ENCODE measurements at places on chromosomes 5 and 9. TPM values are rescaled to one million over a fixed set of nuclear protein-coding genes. Genes with fewer than 3 reads are reported as not detected.

GRCh38 chr9:16721972-16722371, 148.5 kb downstream of the BNC2 start:
- no peak for DNase-seq

Gene CAMK4
- polyA plus RNA-seq, result 3.2 TPM

Gene CARD9
- 0.93 TPM for polyA plus RNA-seq

DNA sequence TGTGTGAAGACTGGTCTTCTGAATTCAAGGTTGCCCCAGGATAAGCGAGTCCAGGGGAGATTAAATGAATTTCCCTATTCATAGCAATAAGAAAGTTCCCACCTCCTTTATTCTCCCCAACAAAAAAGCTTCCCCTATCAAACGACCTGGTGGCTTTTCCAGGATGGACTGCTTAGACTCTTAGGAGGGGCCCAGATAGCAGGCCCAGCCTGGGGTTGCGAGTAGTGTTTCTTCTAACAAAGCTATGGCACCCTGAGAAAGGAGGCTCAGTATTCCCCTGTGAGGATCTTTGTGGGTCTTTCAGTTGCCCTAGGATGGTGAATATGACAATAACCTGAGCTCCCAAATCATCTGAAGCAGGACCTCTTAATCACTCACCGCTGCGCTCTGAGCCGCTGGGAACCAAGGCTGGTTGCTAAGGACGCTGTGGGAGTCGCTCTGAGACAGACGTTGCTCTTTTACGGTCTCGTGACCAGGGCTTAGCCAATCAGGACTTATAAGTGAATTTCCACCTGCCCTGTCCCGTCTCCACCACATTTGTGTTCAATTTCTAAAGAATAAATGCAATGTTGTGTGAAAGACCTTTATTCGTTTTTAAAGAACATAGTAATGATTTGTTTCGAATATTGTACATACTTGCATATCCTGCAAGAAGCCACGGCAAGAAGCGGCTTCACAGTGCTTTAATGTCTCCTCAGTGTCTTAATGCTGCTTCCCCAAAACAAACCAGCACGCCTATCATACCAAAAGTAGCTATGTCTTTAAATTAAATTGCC, at the start of gene TMEM232:
TMEM232 (minus strand) TSS at position 423 of the 776 bp plus-strand sequence. CDS start 59,319 bp downstream, outside the sequence.
- DNase-seq, result no peak

All from AG04450 (cell line).